Peyer's patch (tissue), 4 donors: ENCODE measurements at places on chromosomes 7 and 10.

DNA sequence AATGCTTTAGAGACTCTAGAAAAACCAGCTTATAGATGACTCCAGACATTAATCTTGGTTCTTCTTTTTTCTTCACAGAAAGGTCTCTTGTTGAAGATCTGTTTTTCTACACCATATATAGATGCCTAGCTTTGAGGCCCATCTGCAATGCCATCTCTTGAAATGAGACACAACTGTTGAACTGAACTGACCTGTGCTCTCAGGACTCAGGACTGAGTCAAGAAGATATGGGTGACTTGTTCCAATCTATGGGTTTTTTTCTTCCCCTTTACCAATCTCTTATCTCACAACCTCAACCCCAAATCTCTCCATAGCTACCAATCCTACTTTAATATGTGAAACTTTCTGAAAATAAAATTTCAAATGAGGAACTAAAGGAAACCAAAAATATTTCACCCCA lies 194.7 kb downstream of the SNX13 start:
- no peak for DNase-seq

DNA sequence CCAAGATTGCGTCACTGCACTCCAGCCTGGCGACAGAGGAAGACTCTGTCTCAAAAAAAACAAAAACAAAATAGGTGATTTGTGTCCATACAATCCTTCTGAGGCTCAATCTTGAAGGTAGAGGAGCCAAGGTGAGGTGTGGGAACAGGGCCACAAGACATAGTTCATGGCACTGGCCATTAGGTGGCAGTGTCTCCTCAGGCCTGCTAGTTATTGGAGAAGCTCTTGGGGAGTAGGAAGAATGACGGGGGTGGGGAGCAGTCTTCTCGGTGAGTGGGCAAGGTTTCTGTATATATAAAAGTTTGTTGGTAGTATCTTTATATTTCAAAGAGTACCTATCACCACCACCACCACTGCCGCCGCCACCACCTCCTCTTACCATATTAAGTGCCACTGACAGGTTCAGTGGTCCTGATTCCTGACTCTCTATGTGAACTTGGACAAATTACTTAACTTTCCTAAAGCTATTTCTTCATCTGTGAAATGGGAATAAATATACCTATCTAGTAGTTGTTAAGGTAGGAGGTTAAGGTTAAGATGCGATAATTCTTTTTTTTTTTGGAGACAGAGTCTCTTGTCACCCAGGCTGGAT lies 24.0 kb downstream of the CCSER2 start:
- DNase-seq, result peak; percentile 83

DNA sequence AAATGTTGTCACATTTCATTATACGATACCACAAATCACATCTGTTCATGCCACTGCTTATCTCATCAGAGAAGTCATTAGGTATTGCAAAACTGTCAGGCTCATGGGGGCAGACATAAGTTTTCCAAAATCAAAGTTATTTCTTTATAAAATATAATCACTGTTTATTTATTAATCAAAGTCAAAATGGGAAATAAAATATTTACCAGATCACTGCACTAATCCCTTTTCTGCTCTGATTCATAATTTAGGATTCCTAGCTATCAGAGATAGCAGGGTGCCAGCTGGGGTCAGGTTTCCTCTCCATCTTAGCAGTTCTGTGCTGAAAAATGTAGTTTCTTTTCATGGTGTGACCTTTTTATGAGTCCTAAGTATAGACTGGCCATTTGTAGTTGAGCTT lies 117.7 kb upstream of the LANCL2 start:
- DNase-seq, result no peak

DNA sequence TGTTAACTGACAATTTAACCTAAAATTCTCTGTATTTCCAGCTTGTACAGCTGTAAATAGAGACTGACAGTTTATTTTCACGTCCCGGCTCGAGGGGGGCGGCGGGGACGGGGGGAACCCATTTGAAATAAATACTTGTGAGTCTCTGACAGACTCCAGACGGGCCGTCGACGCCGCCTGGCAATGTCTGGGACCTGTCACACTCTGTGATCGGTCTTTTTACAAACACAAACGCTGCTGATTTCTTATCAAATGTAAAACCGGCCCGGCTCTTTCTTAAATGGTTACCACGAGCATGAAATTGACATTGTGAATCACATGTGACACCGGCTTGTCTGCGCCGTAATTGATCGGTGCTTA lies 57.0 kb downstream of the UNCX start:
- no peak for DNase-seq

GRCh38 chr7:143327903-143328302 lies 12.0 kb downstream of the CLCN1 start:
- no peak for DNase-seq

- DNase-seq, result no peak
Measured at GRCh38 chr10:62046522-62047227, 145.2 kb downstream of the ARID5B start.
